Dorsolateral prefrontal cortex (tissue), 122 donors: ENCODE measurements at places on chromosomes 12 and 14.

- DNase-seq = no peak
These were observed 17.4 kb upstream of the LYZ start for GRCh38 chr12:69330475-69331473.

DNA sequence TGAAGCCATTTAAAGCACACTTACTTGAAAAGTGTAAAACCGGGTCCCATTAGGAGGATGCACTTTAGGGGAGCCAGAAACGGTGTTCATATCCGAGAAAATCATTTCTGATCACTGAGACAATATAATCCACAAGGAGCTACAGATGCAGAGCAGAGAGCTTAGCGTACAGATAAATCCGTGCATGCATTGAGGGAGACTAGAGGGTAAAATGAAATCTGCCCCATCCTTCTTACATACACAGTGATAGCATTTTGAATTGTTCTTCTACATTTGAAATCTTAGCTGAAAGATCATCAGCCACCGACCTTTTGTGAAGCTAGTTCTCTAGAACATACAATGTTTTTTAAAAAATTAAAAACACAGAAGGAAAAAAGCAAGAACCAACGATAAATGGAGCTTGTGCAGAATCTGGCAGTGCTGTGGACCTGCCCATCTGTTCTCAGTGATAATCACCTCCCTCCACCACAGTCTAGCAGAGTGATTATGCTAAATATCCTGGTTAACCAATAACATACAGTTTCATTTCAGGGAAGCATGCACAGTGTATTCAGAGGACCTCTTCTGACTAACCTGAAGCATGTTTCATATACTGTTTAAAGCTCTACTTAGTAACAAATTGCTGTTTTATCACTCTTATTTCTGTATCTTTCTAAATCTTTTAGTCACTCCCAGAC lies 161.1 kb downstream of the PPFIA2 start:
- peak; percentile 38 for DNase-seq

- DNase-seq = no peak
These were observed 151.7 kb upstream of the GZMB start for GRCh38 chr14:24785698-24786097.

- DNase-seq = no peak
These were observed 34.9 kb upstream of the ZNF740 start for GRCh38 chr12:53145383-53146260.

GRCh38 chr12:52860102-52860823 lies 11.5 kb upstream of the KRT78 start:
- DNase-seq = no peak

DNA sequence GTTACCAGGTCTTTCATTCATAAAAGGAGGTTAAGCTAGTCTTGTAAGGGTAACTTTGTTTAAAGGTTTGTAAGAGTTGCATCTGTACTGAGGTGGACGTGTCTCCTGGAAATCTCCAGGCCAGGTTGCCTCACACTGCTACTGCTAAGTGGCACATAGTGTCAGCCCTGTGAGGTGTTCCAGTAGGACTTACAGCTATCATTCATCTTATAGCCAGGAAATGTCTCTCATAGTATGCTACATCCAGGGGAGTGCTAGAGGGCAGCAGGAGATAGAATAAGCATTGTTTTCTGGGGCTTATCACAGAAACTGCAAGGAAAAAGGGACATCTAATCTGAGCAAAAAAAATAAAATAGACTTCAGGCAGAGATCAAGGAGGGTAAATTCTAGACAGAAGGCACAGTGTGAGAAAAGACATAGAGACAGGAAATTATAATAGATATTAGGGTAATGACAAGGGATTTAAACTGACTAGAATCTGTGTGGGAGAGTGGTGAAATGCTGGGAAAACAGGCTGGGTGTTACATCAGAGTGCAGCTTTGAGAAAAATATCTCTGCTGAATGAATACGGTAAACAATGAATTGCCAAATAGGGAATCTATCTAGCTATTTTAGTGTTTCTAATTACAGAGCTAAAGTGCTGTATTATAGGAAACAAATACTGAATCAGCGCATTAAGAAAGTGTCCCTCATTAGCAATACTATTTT lies 205.1 kb upstream of the ABCD2 start:
- no peak for DNase-seq

DNA sequence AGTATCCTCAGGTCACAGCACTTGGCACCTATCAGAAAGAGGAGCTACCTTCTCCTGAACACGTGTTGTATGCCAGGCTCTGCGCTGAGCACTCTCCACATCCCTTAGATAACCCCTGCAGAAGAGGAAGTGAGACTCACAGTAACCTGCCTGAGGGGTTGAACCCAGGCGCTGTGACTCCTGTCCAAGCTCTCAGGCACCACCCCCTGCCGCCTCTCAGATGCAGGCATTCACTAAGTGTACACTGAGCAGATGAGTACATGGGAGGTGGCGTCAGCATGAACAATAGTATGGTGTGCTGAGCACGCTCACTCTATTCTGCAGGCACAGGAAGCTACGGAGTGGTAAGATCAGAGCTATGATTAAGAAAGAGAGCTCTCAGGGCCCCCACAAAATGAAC lies 21.0 kb upstream of the RIC8B start:
- DNase-seq = no peak

DNA sequence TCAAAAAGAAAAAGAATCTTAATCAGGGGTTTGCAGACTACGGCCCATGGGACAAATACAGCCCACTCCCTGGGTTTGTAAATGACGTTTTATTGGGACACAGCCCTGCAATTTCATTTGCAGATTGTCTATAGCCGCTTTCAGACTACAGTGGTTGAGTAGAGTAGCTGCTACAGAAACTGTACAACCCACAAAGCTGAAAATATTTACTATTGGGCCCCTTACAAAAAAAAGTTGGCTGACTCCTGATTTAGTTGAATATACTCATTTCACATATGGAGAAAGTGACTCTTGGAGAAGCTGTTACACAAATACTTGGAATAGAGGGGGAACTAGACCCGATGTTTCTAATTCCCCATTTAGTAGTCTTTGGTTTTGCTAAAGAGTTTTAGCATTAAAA lies 162.5 kb upstream of the NOS1 start:
- DNase-seq = no peak

DNA sequence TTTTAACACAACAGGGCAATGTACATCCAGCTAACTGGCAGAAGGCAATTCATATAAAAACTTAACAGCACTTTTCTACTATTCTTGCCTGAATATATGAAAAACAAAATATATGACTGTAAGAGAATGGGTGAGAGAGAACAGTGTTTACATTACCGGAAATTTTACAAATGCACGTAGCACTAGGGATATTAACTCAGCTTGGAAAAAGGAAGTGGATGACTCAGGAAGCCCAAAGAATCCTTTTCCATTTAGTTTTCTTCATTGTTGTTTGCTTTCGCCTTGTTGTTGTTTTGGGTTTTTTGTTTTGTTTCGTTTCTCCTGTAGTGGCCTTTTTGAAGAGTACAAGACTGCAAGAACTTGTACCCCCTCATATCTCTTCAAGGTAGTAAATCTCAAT lies 295.5 kb downstream of the EGLN3 start:
- DNase-seq = no peak

DNA sequence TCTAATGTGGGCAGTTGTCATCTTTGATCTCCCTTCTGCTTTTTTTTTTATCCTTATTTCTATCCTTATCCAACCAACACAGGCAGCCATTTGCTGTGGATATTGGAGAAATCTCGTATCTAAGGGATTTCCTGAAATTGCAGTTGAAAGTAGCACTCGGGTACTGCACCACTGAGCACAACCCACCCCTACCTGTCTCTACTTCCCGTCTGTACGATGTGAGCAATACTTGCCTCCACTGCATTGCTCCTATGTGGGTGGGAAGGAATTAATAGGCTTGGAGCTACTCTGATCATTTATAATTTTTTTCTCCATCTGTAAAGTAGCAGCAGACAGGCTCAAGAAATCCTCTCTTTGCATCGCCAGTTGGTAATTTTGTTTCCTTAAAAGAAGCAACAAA lies 300.4 kb downstream of the SNAPC1 start:
- no peak for DNase-seq

DNA sequence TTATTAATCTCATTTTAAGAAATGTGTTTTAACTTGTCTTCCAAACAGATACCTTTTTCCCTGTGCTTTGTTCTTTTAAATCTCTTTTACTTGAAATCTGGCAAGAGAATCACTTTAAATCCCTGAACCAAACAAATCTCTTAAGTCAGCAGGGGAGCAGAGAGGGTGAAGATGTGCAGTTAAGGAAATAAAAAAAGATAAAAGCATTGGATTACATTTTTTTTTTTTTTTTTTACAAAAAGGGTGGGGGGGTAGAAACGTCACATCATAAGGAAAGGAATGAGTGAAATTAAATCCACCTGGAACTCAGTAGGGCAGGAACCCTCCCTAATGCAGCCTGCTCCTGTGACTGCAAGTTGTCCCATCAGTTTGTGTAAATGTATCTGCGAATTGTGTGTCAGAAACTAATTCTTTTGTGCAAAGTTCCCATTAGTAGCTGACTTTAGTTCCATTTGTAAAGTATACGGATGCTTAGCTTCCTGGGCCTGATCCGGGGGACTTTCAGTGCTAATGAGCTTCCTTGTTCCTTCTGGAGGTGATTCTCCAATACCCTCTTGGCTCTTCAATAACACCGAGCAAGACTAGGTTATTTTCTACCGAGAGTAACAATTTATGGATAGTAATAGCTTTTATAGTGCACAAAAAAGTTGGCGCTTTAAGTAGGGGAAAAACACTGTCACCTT lies 1.5 kb downstream of the TTC6 start:
- no peak for DNase-seq

DNA sequence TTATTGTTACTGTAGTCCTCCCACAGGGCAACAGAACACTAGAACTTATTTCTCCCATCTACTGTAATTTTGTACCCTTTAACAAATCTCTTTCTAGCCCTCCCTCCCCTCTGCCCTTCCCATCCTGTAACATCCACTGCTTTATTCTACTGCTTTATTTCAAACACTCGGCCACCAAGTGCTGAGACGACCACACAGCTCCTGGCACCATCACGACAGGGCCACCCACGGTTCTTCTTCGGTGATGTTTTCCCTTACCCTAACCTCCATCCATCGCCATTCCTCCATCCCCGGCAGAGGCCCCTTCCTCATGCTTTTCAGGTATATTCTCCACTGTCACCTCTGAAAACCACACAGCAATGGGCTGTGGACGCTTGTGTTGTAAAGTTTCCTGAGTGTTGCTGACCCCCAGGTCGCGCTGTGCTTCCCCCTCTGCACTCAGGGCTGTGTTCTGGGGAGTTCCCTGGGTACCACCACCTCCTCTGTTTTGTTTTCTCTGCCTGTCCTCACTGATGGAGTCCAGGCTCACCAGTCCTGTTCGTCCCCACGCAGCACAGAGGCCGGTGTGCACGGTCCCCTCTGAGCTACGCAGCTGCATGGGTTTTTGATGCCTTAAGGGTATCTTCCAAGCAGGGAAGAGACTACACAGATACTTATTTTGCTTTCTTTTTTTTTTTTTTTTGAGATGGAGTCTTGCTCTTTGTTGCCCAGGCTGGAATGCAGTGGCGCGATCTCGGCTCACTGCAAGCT lies 207.2 kb upstream of the TMEM132C start:
- DNase-seq = no peak

DNA sequence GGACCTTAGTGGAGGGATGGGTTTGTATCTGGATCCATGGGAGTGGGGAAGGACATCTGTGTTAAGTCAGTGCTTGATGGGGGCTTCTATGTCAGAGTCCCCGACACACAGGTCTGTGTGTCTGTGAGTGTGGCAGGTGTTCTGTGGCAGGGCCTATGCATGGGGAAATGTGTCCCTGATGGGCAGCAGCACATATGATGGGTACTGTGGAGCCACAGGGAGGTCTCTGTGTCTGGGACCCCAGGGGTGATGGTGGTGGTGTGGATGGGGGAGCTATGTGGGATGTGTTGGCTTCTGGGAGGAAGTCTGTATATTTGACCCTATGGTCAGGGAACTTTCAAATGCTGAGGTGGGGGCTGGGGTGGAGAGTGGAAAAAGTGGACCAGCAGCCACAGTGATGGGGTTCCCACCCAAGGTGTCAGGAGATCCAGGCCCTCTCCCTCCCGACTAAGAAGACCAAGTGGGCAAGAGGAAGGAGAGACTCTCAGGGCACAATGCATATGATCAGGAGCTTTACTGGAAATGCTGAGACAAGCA lies 16.5 kb downstream of the KRT7 start:
- peak; percentile 35 for DNase-seq

DNA sequence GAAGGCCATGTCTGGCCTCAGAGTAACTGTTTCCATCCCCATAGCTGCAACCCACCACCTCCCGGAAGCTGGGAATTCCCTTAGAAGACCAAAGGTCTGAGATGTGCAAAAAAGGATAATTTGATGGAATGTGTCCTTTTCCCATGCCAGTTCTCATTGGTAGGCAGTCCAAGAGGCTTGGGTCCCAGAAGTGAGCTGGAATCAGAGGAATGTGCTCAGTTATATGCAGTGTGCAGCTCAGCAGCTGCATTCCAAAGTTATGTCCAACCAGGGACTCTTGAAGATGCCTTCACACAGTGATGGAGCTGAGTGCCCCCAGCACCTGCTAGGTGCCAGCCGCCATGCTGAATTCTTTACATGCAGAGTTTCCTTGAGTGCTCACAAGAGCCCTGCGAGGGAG lies 583.9 kb upstream of the TBX3 start:
- DNase-seq = no peak

- DNase-seq = no peak
These were observed 257.7 kb downstream of the NAV3 start for GRCh38 chr12:78088391-78088832.

GRCh38 chr14:50357124-50357523 lies 39.6 kb downstream of the CDKL1 start:
- no peak for DNase-seq

DNA sequence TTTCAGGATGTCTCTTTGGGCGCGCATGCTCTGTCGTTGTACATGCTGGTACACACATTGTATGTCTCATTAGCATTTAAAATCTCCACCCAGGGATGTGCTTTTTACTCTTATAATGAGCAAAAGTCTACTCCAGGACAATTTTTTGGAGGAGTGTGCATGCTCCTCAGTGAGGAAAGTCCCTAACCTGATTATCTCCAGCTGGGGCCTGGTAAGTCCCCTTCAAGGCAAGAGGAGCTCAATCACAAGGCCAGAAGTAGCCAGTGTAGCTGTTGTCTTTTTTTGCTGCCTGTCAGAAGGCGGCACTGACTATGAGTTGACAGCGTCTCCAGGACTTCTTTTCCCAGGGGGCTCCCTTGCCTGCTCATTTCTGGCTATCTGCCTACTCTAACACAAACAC lies 218.3 kb upstream of the CNTN1 start:
- DNase-seq = no peak

- no peak for DNase-seq
These were observed 225.6 kb upstream of the CRY1 start for GRCh38 chr12:107318806-107319532.

DNA sequence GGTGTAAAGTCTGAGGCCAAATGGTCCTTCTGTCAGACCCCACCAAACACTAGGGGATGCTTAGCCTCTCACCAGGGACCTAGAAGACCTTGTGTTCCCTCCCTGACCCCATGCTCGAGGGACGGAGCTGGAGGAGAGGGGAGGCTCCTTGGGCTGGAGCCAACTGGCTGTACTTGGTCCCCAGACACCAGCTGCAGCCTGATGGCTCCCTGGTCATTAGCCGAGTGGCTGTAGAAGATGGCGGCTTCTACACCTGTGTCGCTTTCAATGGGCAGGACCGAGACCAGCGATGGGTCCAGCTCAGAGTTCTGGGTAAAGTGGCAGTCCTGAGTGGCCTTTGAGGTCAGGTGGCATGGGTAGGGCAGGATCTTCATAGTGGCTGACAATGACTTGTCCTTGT lies 29.0 kb downstream of the PAPLN start:
- DNase-seq = no peak

GRCh38 chr14:63452796-63453195 lies 90.4 kb downstream of the PPP2R5E start:
- DNase-seq = no peak

GRCh38 chr14:56390859-56391258 lies 188.7 kb upstream of the TMEM260 start:
- DNase-seq = no peak
